M059J (cell line): ENCODE measurements at places on chromosomes 11 and 22.
A peak's percentile ranks its signal among the peaks of the same experiment; 100 is the strongest.

DNA sequence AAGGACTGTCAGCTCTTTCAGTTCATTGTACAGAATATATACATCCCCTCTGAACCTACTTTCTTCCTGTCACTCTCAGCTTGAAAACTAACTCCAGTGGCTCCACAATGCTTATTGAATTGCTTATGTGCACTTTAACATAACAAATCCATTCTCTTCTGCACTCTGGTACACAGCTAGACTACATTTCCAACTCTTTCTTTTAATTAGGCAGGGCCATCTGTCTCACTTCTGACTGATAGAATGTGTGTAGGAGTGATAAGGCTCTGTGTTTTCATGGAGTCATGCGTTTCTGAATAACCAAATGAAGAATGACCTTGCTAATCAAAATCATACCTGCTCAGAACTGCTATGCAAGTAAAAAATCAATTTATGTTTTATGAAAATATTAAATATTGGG, 278.5 kb upstream of the CCDC179 start:
- DNase-seq: no peak

- DNase-seq: no peak
Observed at GRCh38 chr11:120996973-120997372, 26.9 kb upstream of the TBCEL start.

DNA sequence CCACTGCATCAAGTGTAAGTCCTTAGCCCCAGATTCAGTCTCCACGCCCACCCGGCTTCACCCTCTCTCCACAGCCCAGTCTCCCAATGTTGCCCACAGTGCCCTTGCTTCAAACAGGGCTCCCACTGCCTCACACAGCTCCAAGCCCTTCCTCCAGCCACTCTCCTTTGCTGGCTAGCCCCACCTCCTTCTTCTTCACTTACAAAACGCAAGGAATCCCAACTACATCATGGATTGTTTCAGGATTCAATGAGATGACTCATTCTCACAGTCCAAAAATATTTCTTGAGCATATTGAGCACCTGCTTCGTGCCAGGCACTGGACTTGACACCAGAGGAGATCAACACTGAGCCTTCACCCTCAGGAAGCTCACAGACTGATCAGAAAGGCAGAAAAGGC, 533.5 kb downstream of the BUD13 start:
- DNase-seq: no peak

- peak; percentile 89 for DNase-seq
Observed at GRCh38 chr11:697811-698311, 2.2 kb downstream of the TMEM80 start.

DNA sequence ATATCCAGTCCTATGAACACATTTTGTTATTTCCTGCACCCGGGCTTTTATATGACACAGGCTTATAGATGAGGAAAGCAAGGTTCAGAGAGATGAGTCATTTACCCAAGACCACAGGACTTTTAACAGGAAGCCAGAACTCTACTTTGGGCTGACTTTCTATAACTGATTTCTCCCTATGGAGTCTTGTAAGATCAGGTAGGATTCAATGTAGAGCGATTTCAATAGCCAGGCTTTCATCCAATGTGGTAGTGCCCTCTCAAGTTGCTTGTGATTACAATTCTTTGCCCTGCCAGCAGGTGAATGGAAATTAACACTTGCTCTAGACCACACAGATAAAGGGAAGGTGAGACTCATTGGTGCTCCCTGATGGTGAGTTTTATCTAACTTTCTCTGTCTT, 378.3 kb downstream of the INSC start:
- peak; percentile 58 for DNase-seq

- DNase-seq: no peak
Observed at GRCh38 chr11:48114740-48115139, 101.9 kb upstream of the OR4B1 start.

- DNase-seq: no peak
Observed at GRCh38 chr22:32957200-32957803, 100.9 kb downstream of the SYN3 start.

DNA sequence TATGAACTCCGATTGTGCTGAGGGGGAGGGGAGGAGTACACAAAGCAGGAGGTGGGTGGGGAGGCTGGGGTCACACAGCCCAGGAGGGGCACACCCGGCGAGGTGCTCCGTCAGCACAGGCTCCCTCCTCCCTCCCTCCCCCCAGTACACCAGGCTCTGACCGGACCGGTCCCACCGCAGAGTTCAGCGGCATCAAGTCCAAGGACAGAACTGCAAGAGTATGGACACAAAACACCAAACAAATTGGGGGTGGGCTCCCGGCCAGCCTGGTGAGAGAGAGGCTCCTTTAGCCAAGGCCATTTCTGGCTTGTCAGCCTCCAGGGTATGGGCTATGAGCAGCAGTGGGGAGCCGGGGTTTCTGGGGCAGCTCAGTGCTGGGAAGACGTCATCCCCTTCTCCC, 68.3 kb downstream of the ST3GAL4 start:
- DNase-seq: no peak

- DNase-seq: peak; percentile 60
Observed at GRCh38 chr11:77130763-77131513, 2.9 kb downstream of the MYO7A start.
